ENCODE measurements at places on chromosomes 2 and 18.
A peak's percentile ranks its signal among the peaks of the same experiment; 100 is the strongest.

GRCh38 chr18:58952858-58953257 is 88.2 kb downstream of the ZNF532 start:
- no peaks in the 10 kb centered on the region for H3K36me3 ChIP-seq
- no peak for DNase-seq
- H3K4me1 ChIP-seq: no peaks in the 10 kb centered on the region
- H3K4me3 ChIP-seq: no peak overlapping the region
- H3K27me3 ChIP-seq: no peaks in the 10 kb centered on the region
- H3K27ac ChIP-seq: no peak overlapping the region

DNA sequence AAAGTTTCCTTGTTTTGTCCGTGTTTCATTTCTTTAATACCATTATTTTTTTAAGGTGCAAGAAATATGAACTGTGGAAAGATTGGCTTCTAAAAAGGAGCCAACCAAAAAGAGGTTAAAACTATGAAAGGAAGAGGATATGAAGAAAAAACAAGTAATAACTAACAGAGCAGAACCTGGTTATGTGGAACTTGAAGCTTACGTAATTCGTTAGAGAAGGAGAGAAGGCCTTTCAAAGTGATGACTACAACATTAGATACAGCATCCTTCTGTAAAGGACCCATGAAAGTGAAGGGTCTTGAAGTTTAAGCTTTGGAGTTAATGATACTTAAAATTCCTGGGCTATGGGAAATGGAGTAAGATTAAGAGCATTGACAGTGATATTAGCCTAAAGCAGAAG is 84.5 kb downstream of the ANKRD12 start:
- no peak overlapping the region for H3K4me3 ChIP-seq
- no peaks in the 10 kb centered on the region for H3K27me3 ChIP-seq
- H3K36me3 ChIP-seq: peaks cover 70% of the 10 kb centered on the region
- DNase-seq: no peak
- H3K4me1 ChIP-seq: no peaks in the 10 kb centered on the region

GRCh38 chr2:158655628-158656027 is 139.5 kb upstream of the DAPL1 start:
- no peak overlapping the region for H3K27ac ChIP-seq
- no peaks in the 10 kb centered on the region for H3K36me3 ChIP-seq
- no peak for DNase-seq
- H3K27me3 ChIP-seq: no peaks in the 10 kb centered on the region

GRCh38 chr2:155169317-155169716 is 470.8 kb downstream of the KCNJ3 start:
- no peaks in the 10 kb centered on the region for H3K4me1 ChIP-seq
- H3K27me3 ChIP-seq: no peaks in the 10 kb centered on the region
- H3K4me3 ChIP-seq: no peak overlapping the region
- H3K27ac ChIP-seq: no peak overlapping the region

DNA sequence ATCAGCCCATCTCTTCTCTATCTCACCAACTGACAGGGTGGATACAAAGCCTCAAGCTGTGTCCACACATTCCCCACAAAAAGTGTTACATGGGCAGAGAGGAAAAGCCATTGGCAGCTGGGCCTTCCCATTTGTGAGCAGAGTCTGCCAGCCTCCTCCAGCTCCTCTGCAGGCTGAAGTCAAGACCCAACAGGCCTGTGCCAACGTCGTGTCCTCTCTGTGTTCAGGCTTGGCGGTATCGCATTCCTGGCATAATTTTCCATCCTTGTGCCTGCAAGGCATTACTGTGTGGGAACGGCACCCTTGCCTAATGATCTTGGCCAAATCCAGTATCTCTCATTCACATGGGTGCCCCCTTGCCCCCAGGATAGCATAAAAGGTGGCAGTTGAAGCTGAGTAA is 41.5 kb upstream of the APCDD1 start:
- no peaks in the 10 kb centered on the region for H3K36me3 ChIP-seq
- DNase-seq: no peak
- no peaks in the 10 kb centered on the region for H3K4me1 ChIP-seq
- no peaks in the 10 kb centered on the region for H3K27me3 ChIP-seq
- H3K4me3 ChIP-seq: no peak overlapping the region

- H3K36me3 ChIP-seq: no peaks in the 10 kb centered on the region
- H3K4me1 ChIP-seq: no peaks in the 10 kb centered on the region
- no peaks in the 10 kb centered on the region for H3K27me3 ChIP-seq
- no peak overlapping the region for H3K4me3 ChIP-seq
- H3K27ac ChIP-seq: no peak overlapping the region
Observed at GRCh38 chr2:117330641-117331040, 483.9 kb upstream of the DDX18 start.

- H3K36me3 ChIP-seq: no peaks in the 10 kb centered on the region
- DNase-seq: no peak
- no peak overlapping the region for H3K4me3 ChIP-seq
- no peak overlapping the region for H3K27ac ChIP-seq
Observed at GRCh38 chr2:23363831-23364230, 21.1 kb upstream of the KLHL29 start.

GRCh38 chr2:238009563-238009962 is 42.7 kb downstream of the UBE2F start:
- no peak overlapping the region for H3K4me3 ChIP-seq
- H3K27me3 ChIP-seq: no peaks in the 10 kb centered on the region
- no peaks in the 10 kb centered on the region for H3K36me3 ChIP-seq
- H3K27ac ChIP-seq: no peak overlapping the region
- H3K4me1 ChIP-seq: no peaks in the 10 kb centered on the region
- no peak for DNase-seq

- H3K27ac ChIP-seq: no peak overlapping the region
- DNase-seq: no peak
- no peak overlapping the region for H3K4me3 ChIP-seq
- no peaks in the 10 kb centered on the region for H3K4me1 ChIP-seq
- no peaks in the 10 kb centered on the region for H3K36me3 ChIP-seq
Observed at GRCh38 chr2:139721411-139721995, 941.3 kb upstream of the NXPH2 start.

GRCh38 chr2:28986429-28986828 is 5.3 kb downstream of the TOGARAM2 start:
- no peaks in the 10 kb centered on the region for H3K36me3 ChIP-seq
- H3K27me3 ChIP-seq: no peaks in the 10 kb centered on the region
- H3K4me1 ChIP-seq: no peaks in the 10 kb centered on the region
- no peak for DNase-seq
- H3K27ac ChIP-seq: no peak overlapping the region

DNA sequence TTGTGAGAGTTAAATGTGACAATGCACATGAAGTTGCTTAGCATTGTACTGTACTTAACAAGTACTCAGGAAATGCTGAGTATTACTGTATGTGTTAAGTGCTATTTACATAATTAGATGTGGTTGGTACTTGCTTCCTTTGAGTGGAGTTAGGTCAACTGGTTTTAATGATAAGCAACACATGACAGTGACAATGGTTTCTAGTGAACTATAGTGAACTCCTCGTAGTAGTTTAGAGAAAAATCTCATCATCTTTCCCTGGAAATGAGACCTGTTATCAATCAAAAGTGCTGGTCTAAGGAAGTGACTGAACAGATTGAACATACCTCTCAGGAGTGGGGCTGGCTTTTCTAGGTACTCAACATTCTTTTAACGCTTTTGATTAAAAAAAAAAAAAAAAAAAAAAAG is 29.2 kb upstream of the ZDBF2 start:
- no peak overlapping the region for H3K4me3 ChIP-seq
- no peaks in the 10 kb centered on the region for H3K36me3 ChIP-seq
- no peak for DNase-seq

DNA sequence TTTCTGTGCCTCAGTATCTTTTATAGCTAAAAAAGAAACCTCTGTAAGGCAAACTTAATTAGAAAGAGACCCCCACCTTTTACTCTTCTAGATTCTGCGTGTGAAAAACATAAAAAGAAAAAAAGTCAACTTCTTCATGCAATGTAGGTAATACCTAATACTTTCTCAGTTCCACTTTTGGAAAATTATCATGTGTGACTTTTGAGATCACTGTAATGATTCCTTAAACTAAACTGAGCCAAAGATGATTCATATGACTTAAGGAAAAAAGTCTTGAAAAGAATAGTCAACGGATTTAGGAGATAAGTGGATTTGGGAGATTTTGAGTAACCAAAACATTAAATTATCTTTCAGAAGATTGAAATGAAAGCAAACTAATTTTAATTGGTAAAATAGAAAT is 48.9 kb downstream of the PLEKHA3 start:
- no peaks in the 10 kb centered on the region for H3K27me3 ChIP-seq
- H3K27ac ChIP-seq: no peak overlapping the region
- peaks cover 5% of the 10 kb centered on the region for H3K36me3 ChIP-seq

DNA sequence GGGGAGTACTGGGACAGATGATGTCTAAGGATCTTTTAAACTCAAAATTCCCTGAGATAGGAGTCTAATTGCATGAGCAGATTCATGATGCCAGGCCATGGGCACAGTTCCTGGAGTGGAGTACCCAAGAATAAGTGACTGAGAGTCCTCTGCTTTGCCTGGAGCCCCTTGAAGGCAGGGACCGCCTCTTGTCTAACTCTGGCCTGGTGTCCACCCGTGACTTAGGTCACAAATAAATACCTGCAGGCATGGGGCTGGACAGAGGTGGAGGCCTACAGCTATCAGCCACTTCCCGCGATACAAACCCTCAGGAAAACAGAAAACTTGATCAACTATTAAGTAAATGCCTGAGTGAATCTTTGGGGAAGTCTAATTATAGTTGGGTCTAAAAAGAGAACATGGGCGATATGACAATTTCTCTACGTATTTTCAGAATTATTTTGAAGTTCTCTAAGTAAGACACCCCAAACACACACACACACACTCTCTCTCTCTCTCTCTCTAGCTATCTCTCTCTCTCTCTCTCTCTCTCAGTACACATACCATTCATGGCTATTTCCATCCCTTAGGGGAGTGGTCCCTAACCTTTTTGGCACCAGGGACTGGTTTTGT is 1.8 kb upstream of the WIPF1 start:
- DNase-seq: no peak
- peak overlapping the region; percentile 6 for H3K4me3 ChIP-seq
- no peaks in the 10 kb centered on the region for H3K36me3 ChIP-seq

- H3K27ac ChIP-seq: no peak overlapping the region
- no peaks in the 10 kb centered on the region for H3K4me1 ChIP-seq
Observed at GRCh38 chr2:37558623-37559022, 112.8 kb downstream of the CDC42EP3 start.

DNA sequence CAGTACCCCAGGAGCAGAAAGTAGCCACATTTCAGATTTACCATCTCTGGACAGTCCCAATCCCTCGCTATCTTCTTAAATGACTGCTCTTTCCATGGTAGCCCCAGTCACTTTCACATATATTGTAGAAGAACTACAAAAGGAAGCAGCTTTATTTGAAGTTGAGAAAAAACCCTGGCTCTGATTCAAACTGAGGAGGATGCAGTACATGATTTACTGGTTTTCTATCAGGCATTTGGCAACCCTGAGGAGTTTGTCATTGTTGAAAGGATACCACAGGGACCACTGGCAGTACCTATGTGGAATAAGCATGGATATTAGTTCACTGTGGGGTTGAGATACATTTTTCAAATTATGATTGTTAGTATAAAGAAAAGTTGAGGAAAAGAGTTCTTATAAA is 640.9 kb upstream of the SETBP1 start:
- H3K27ac ChIP-seq: no peak overlapping the region
- no peaks in the 10 kb centered on the region for H3K36me3 ChIP-seq
- DNase-seq: no peak
- no peak overlapping the region for H3K4me3 ChIP-seq
- no peaks in the 10 kb centered on the region for H3K27me3 ChIP-seq

DNA sequence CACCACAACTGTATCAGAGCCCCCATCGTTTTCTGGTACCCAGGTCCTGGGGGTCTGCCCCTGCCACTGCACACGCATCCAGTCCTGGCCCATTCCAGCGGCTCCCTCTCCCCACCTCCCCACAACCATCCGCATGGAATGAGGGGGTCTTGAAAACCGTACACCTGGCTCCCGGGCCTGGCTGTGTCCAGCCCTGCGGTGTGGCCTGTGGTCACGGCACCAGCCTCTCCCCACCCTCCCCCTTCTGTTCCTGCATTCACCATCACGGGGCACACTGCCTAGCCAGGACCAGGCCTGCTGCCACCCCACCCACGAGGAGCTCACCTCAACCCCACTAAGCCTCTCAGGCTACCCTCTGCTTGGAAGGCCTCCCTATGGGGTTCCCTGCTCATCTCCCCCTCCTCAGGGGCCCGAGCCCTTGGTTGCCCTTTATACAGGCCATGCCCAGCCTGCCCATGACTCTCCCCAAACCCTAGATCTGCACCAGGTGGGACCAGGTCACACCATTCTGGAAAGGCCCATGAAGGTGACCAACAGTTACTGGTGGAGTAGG is 11.4 kb downstream of the GPR35 start:
- H3K27me3 ChIP-seq: no peaks in the 10 kb centered on the region
- H3K36me3 ChIP-seq: no peaks in the 10 kb centered on the region
- no peak overlapping the region for H3K4me3 ChIP-seq

- no peaks in the 10 kb centered on the region for H3K4me1 ChIP-seq
- H3K27ac ChIP-seq: no peak overlapping the region
- peaks cover 6% of the 10 kb centered on the region for H3K36me3 ChIP-seq
- no peak overlapping the region for H3K4me3 ChIP-seq
Observed at GRCh38 chr2:232299084-232299483, 79.5 kb upstream of the ALPP start.

- H3K27me3 ChIP-seq: no peaks in the 10 kb centered on the region
- no peaks in the 10 kb centered on the region for H3K4me1 ChIP-seq
- no peak overlapping the region for H3K4me3 ChIP-seq
- DNase-seq: no peak
- no peaks in the 10 kb centered on the region for H3K36me3 ChIP-seq
Observed at GRCh38 chr18:24778810-24779418, 318.5 kb downstream of the HRH4 start.
